Activated T-cell treated with anti-CD3 and anti-CD28 coated beads, Interleukin-2, amount 50 U/mL, for 4 hours (primary cell): ENCODE measurements at places on chromosomes 3 and 15.

GRCh38 chr3:58999774-59000160 lies 50.1 kb downstream of the CFAP20DC start:
- DNase-seq = no peak

GRCh38 chr3:111324645-111325044 lies 217.4 kb upstream of the CD96 start:
- DNase-seq = no peak

GRCh38 chr3:114323546-114324254 lies 29.9 kb downstream of the TIGIT start:
- DNase-seq = no peak

- DNase-seq = no peak
Observed at GRCh38 chr3:31226346-31226745, 306.4 kb upstream of the STT3B start.

DNA sequence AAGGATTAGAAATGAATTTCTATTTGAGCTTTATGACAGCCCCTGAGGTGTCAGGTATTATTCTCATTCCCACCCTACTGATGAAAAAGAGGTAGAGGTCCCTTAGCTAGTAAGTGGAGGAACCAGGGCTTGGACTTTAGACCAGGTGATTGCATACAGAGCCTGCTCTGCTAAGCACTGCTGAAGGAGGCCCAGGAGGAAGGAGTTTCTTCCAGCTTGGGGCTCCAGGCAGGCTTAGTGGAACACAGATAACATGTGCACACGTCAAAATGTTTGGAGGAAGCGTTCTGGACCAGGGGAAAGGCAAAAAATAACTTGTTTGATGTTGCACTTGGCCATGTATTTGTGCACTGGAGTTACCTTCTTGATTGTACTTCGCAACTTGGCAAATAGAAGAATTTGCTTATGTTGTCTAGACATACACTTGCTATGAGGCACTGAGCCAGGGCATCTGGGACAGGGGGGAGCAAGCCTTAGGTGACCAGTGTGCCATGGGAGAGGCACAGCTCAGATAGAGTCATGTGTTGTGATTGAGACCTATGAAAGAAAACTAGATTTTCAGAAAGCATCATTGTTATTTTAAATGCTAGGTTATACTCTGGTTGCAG lies 22.4 kb downstream of the IFT122 start:
- DNase-seq = no peak

GRCh38 chr15:72379856-72380430 lies 4.1 kb upstream of the HEXA start:
- DNase-seq = no peak

DNA sequence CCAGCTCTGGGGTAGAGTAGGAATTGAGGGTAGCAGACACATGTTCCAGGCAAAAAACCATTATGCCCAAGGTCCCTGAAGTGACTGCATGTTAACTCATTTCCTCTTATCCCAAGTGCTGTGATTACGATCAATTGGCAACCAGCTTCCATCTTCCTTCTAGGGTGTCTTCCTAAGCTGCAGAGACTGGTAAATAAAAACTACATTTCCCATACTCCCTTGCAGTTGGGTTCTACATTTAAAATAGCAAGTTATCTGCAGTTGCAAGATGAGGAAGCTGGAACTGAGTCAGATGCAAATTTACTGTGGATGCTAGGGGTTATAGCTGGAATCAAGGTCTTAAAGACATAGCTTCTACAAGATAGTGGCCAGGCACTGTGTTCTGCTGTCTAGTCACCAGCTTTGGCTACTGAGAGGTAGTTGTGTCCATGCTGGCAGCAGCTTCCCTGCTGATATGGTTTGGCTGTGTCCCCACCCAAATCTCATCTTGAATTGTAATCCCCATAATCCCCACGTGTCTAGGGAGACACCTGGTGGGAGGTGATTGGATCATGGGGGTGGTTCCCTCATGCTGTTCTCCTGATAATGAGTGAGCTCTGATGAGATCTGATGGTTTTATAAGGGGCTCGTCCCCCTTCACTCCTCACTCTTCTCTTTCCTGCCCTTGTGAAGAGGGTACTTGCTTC lies 51.3 kb upstream of the FBN1 start:
- no peak for DNase-seq

- no peak for DNase-seq
Observed at GRCh38 chr15:72169236-72169920, 28.2 kb downstream of the GRAMD2A start.

GRCh38 chr15:57827021-57827420 lies 120.5 kb downstream of the POLR2M start:
- DNase-seq = no peak

DNA sequence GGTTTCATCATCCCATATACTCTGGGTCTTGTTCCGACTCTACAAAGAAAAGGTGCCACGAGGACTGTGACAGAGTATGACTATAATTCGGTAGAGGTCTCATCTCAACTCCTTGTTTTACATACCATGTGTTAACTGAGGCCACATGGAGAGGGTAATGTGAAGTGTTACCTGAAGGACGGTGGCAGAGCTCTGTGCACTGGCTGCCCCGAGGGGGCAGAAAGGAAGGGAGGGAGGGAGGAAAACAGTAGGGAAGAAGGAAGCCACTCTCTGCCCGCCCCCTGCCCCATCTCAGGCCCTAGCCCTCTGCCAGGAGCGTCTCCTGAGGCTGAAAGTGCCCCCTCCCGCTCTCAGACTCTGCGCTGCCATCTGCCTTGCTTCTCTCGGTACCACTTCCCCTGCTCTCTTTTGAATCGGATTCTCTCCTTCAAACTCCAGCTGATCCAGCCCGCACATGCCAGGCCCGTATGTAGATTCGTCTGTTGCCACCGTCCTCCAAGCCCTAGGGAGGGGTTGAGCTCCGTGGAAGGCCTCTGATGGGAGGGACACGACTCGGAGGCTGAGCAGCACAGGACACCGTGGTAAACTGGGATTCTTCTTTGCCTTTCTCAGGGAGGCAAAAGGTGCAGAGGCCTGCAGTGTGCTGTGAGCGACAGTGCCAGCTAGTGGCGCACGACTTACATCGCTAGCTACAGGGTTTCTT lies 70.5 kb upstream of the ATP10A start:
- DNase-seq = peak; percentile 61

DNA sequence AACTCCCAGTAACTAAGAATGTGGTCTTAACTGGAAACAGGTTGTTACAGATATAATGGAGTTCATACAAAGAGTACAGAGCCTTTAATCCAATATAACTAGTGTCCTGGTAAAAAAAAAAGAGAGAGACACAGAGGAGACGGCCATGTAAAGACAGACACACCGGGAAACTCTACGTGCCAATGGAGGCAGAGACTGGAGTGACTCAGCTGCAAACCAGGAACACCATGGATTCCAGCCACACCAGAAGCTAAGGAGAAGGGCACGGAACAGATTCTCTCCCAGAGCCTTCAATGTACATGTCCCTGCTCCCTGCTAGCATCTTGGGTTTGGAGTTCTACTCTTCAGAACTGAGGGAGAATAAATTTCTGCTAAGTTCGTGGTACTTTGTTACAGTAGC lies 4.5 kb downstream of the RNF168 start:
- no peak for DNase-seq

- no peak for DNase-seq
Observed at GRCh38 chr3:81758275-81758674, 3.2 kb downstream of the GBE1 start.

GRCh38 chr15:67547064-67547463 lies 4.6 kb downstream of the MAP2K5 start:
- DNase-seq = no peak

DNA sequence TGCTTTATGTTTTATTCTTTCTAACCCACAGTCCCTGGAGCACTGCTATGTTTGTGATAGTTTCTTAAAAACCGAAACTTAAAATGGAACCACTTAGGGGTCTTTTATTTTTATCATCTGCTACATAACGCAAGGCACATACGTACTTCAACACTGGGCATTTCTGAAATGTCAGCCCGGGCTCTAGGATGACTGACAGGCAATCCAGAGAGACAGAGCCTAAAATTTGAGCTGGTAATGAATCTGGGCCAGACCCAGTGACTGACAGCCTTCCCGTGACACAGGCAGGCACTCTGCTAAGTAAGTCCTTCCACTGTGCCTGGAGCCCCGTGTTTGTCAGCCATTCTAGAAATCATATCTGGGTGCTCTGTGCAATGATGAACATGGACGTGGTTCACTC lies 84.6 kb downstream of the RYR3 start:
- DNase-seq = no peak
